ENCODE measurements at places on chromosomes 1 and 21.

DNA sequence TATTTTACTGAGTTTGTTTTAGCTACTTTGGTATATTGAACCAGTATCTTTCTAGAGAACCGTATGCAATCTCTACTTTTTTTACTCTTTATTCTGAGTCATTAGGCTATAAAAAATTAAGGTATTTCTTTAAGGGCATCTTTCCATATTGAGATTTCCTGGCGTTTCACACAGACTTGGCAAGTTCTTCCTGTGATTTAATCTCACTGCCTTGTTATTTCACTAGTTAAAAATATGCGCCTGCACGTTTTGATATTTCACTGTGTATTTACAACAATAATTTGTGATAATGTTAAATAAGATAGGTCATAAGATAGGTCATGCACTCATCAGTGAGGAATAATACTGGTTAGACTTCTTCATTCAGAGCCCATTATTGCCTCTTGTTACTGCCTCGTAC, 16.2 kb upstream of the CR1L start:
- DNase-seq, result no peak

GRCh38 chr1:170214117-170215032, 68.6 kb downstream of the NTMT2 start:
- no peak for DNase-seq

DNA sequence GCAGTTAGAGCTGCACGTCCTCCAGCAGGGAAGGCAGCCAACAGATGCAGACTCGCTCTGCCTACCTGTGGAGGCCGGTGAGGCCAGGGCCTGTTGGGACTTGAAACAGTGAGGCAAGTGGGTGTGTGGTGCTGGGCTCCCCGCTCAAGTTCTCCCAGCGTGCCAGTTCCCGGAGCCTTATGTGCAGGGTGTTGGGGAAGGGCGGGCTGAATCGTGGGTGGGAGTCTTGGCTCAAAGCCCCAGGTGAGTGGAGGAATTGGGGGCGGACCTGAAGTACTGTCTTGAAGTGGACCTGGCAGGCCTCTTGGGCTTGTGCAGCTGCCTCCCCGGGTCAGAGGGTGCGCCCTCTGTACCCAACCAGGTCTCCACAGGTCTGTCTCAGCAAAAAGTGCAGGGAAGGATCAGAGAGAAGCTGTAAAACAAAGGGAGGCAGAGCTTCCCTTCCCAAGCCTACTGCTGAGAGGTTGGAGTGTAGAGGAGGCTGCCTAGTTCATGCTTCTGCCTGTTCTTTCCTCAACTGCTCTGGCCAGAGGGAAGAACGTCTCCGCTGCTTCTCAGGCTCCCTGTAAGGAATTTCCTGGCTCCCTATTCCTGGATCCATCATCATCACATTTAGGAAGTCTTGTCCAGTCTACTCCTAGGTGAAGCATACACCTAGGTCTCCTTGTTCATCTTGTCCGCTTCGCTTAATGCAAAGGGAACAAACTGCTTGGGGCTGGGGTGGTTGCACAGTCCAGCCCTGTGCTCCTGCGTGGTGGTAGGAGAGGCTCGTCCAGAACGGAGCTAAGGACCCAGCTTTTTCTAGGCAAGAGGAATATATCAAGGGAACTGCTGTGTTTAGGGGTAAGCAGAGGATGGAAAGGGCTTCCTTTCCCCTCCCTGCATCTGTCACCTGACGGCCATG, 14.9 kb downstream of the UTP11 start:
- no peak for DNase-seq

- DNase-seq, result no peak
Observed at GRCh38 chr1:162856260-162856659, 4.7 kb downstream of the CCDC190 start.

DNA sequence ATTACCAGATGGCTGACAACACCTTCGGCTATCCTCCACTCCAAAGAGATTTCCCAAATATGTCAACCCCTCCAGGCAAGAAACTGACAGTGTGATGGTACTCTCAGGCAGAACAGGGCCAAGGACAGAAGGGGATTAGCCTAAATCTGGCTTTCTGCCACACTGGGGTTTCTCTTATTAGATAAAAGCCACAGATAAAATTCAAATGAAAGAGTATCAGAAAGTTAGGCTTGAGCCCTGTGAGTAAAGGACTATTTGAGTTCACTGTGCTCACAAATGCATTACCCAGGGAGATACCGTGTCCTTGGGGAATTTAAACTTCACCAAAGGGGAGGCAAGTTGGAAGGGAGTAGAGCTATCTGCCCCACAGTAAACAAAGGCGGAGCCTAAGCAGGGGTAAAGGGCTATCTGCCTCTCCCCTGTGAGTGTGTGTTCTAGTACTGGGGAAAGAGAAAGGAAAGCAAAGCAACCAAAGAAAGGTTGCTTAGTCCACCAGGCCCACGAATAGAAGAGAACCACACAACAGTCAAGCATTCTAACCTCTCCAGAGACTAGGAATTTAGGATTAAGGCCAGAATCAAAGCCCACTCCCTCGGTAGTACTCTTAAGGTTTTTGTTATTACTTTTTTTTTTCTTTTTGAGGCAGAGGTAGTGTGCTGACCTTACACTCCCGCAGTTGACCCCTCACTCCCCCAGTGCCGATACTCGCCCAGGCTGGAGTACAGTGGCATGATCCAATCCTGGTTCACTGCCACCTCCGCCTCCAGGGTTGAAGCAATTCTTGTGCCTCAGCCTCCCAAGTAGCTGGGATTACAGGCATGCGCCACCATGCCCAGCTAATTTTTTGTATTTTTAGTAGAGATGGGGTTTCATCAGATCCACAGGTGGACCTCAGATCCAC, 12.7 kb downstream of the TPM3 start:
- DNase-seq, result no peak
